ENCODE measurements at places on chromosomes 2 and 18.

GRCh38 chr2:70070542-70071268 lies 16.6 kb upstream of the PCBP1 start:
- peaks cover 4% of the 10 kb centered on the region for H3K36me3 ChIP-seq
- peak overlapping the region; percentile 83 for H3K27ac ChIP-seq
- H3K4me1 ChIP-seq, result peaks cover 6% of the 10 kb centered on the region

- H3K36me3 ChIP-seq, result no peaks in the 10 kb centered on the region
- DNase-seq, result no peak
These were observed 148.1 kb upstream of the SERPINE2 start for GRCh38 chr2:224187220-224187619.

- H3K4me3 ChIP-seq, result no peak overlapping the region
- H3K27ac ChIP-seq, result no peak overlapping the region
These were observed 4.8 kb downstream of the ITGA4 start for GRCh38 chr2:181462033-181462432.

GRCh38 chr2:221914334-221914880 lies 342.3 kb upstream of the EPHA4 start:
- DNase-seq, result no peak
- no peak overlapping the region for H3K4me3 ChIP-seq
- no peaks in the 10 kb centered on the region for H3K36me3 ChIP-seq
- no peak overlapping the region for H3K27ac ChIP-seq

GRCh38 chr2:52368141-52368540 lies 1336.2 kb upstream of the NRXN1 start:
- H3K4me3 ChIP-seq, result no peak overlapping the region
- no peaks in the 10 kb centered on the region for H3K4me1 ChIP-seq
- H3K27me3 ChIP-seq, result no peaks in the 10 kb centered on the region
- H3K36me3 ChIP-seq, result no peaks in the 10 kb centered on the region
- no peak overlapping the region for H3K27ac ChIP-seq
- no peak for DNase-seq

GRCh38 chr2:8178911-8179310 lies 502.9 kb upstream of the ID2 start:
- H3K4me3 ChIP-seq, result no peak overlapping the region
- DNase-seq, result no peak
- no peaks in the 10 kb centered on the region for H3K36me3 ChIP-seq
- no peaks in the 10 kb centered on the region for H3K4me1 ChIP-seq

- H3K27ac ChIP-seq, result no peak overlapping the region
- H3K4me1 ChIP-seq, result no peaks in the 10 kb centered on the region
- no peak for DNase-seq
- no peaks in the 10 kb centered on the region for H3K36me3 ChIP-seq
- no peak overlapping the region for H3K4me3 ChIP-seq
These were observed 125.4 kb upstream of the ACKR3 start for GRCh38 chr2:236444187-236444586.

DNA sequence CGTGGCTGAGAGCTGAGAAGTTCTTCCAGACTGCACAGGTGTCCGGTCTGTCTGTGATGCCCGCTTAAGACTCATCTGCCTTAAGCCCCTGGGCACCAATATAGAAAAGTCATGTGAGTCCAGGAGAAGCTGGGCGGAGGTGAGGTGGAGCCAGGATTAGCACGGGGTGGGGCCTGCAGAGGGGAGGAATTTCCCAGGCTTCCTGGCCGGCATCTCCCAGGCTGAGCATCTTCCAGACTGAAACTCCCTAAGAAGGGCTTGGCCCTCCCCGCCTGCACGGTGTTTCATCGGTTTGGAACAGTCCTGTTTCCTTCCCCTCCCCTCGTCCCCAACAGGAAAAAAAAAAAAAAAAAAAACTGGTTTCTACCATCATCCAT lies 270.3 kb downstream of the ATAD2B start:
- no peaks in the 10 kb centered on the region for H3K27me3 ChIP-seq
- H3K36me3 ChIP-seq, result peaks cover 5% of the 10 kb centered on the region
- no peak for DNase-seq
- H3K27ac ChIP-seq, result no peak overlapping the region

DNA sequence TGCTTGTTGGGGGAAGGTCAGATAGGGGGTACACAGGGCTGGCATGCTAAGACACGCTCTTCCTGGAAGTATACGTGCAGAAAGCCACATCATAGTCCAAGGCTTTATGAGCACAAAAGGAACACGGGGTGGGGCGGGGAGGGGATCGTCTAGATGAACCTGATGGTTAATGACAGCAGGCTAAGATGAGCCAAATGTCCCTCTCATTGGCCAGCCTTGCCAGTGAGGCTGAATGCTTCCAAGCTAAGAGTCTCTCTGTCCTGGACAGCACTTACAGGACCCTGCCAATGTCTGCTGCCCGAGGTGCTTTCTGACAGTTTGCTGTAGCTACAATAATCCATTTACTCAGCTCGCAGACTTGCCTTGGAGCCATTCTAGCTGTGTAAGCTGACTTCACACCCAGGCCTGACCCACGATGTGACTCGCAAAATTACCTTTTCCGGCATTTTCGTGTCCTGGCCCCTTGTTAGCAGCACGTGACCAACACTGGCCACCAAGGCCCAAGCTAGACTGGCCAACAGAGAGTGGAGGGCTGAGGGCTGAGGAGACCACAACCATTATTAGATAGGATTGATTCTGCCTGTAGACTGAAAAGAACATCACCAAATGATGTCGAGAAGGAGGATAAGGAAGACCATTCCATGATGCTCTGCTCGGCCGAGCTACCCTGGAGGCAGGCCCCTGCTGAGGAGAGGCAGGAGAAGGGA lies 84.2 kb downstream of the MALT1 start:
- no peak overlapping the region for H3K4me3 ChIP-seq
- H3K4me1 ChIP-seq, result peaks cover 2% of the 10 kb centered on the region
- no peak overlapping the region for H3K27ac ChIP-seq
- H3K36me3 ChIP-seq, result no peaks in the 10 kb centered on the region
- peaks cover 4% of the 10 kb centered on the region for H3K27me3 ChIP-seq

- H3K4me3 ChIP-seq, result no peak overlapping the region
- no peaks in the 10 kb centered on the region for H3K36me3 ChIP-seq
- H3K27ac ChIP-seq, result no peak overlapping the region
- no peaks in the 10 kb centered on the region for H3K27me3 ChIP-seq
These were observed 43.8 kb downstream of the CDH19 start for GRCh38 chr18:66560094-66560493.

DNA sequence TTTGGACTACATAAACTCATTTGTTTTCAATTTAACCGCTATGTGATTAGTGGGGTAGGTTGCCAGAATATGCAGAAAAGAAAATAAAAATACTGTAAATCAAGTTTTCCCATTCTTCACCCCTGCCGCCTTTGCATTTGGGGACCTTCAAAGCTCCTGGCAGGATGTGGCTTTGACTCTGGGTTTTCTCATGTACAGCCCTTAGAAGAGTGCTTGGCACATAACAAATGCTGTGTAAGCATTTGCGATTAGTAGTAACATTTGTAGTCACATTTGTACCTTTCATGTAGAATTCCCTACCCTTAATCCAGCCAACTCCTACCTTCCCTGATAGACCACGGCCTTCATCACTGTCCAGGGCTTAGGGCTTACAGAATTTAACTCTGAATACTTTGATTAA lies 262.6 kb downstream of the MREG start:
- no peak for DNase-seq
- no peak overlapping the region for H3K27ac ChIP-seq

DNA sequence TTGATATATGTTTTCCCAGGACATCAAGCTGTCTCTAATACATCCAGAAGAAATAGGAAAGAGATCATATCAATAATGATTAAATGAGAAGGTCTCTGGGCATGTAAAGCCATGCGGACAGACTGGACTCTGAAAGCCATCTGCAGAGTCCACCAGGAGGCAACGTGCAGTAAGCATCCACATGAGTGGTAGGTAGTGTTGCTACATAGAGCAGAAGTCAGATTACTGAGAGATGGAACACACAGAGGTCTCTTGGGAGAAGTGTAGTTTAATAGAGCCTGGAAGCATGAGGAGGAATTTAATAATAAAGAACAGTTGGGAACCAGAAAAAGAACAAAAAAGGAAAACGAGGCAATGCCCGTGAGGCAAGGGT lies 758.1 kb upstream of the DDX18 start:
- DNase-seq, result no peak
- H3K27ac ChIP-seq, result no peak overlapping the region
- no peaks in the 10 kb centered on the region for H3K4me1 ChIP-seq
- no peaks in the 10 kb centered on the region for H3K27me3 ChIP-seq
- no peaks in the 10 kb centered on the region for H3K36me3 ChIP-seq

DNA sequence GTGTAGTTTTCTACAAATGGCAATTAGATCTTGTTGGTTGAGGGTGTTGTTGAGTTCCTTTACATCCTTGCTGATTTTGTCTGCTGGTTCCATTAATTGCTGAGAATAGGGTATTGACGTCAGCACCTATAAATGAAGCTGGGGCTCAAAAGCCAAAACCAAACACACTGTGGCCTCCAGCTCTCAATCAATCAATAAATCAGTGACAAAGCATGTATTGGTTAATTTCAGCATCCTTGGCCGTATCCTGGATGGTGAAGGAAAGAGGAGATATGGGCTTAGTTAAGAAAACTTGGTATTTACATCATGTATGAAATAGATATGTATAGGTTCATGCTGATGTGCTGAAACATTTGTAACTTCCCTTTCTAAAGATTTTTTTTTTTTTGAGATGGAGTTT lies 13.2 kb upstream of the APOB start:
- no peaks in the 10 kb centered on the region for H3K36me3 ChIP-seq
- no peaks in the 10 kb centered on the region for H3K27me3 ChIP-seq
- H3K27ac ChIP-seq, result no peak overlapping the region
- no peak for DNase-seq
- no peaks in the 10 kb centered on the region for H3K4me1 ChIP-seq

DNA sequence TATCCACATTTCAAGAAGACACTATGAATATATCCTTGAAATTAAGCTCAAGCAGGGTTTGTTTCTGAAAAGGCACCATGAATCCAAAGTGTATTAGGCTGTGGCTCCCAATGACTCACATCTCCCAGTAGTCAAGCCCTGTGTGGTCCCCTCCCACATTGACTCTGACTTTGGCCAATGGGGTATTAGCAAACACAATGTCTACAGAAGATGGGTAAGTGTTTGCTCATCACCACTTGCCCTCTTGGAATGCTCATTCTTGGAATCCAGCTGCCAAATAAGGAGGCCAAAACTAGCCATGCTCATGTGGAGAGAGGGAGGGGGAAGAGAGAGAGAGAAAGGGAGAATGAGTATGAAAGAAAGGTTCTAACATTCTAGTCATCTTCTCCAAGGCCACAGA lies 490.0 kb downstream of the TXNL1 start:
- no peak overlapping the region for H3K27ac ChIP-seq
- no peaks in the 10 kb centered on the region for H3K36me3 ChIP-seq
- H3K27me3 ChIP-seq, result no peaks in the 10 kb centered on the region

Data from IMR-90 (cell line).